ENCODE measurements at places on chromosomes 2 and 18.

- DNase-seq: no peak
Observed at GRCh38 chr2:105867587-105867986, 122.9 kb downstream of the NCK2 start.

- no peak for DNase-seq
Observed at GRCh38 chr2:231527955-231528635, 2.1 kb downstream of the NMUR1 start.

GRCh38 chr2:235642446-235643098 is 148.7 kb downstream of the AGAP1 start:
- DNase-seq: no peak

DNA sequence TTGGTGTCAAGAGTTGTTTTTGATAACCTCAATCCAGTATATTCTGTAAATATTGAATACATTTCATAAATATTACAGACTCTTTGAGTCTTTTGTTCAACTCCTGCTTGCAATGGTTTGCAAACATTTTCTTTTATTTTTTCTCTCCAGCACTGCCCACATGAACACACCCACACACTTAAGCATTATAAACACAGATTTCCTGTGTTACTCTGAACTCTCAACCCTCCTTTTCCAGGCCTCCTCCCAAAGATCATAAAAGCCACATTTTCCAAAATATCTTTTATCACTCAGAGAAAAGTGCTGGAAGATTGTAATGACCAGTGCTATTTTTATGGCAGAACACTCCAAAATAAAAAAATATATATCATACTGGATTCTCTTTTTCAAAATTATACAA is 20.5 kb downstream of the ARHGAP25 start:
- no peak for DNase-seq

DNA sequence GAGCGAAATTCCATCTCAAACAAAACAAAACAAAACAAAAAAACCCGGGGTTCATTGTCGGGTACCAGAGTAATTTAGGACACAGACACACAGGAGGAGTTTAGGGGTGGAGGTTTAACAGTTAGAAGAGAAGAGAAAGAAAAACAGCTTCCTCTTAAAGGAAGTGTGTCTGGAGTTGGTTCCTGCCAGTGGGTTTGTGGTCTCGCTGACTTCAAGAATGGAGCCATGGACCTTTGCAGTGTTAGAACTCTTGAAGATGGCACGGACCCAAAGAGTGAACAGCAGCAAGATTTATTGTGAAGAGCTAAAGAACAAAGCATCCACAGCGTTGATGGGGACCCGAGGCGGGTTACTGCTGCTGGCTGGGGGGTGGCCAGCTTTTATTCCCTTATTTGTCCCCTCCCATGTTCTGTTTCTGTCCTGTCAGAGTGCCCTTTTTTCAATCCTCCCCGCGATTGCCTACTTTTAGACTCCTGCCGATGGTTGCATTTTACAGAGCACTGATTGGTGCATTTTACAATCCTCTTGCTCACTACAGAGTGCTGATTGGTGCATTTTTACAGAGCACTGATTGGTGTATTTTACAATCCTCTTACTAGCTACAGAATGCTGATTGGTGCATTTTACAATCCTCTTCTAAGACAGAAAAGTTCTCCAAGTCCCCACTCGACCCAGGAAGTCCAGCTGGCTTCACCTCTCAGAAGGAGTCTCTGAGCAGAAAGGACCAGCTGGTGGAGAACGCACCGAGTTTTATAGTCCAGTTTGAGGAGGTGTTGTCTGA is 28.7 kb upstream of the ATP8B1 start:
- DNase-seq: no peak

DNA sequence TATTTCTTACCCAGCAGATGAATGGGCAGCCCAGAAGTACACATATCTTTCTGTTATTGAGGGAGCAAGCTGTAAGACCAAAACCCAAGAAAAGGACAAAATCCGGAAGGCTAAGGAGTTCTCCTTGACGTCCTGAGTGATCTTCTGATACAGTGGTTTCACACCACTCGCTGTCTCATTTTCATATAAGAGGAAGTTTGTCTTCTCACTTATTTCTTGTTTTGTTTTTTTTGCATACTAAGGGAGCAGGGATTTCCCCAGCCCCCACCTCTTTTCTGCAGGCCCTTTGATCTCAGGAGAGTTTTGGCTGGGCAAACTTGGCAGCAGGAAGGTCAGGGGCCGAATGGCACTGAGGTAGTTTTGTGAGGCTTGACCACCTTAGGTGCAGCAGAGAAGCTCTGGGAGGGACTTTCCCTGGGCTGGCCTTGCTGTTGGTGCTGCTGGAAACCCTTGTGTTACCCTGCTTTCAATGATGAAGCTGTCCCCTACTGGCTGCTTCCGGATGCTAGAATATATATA is 13.3 kb downstream of the CHRNA1 start:
- no peak for DNase-seq
